ENCODE measurements at places on chromosomes 1 and 21.

GRCh38 chr1:172779491-172779890, 120.6 kb downstream of the FASLG start:
- DNase-seq: no peak

DNA sequence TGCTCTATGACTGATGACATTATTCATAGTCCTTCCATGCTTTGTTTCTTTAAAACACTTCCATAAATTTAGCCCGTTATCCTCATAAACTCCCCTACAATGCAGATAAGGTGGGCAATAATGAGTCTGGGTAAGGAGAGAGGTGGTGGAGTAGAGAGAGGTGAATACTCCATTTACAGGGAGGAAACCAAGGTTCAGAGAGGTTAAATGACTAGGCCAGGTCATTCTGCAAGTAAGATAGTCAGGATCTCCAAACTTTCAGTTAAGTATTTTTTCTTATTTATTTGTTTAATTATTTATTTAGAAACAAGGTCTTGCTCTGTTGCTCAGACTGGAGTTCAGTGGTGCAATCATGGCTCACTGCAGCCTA, 26.1 kb downstream of the PAFAH2 start:
- no peak for DNase-seq

GRCh38 chr21:44846485-44847260, 26.8 kb downstream of the PTTG1IP start:
- DNase-seq: peak; percentile 70

DNA sequence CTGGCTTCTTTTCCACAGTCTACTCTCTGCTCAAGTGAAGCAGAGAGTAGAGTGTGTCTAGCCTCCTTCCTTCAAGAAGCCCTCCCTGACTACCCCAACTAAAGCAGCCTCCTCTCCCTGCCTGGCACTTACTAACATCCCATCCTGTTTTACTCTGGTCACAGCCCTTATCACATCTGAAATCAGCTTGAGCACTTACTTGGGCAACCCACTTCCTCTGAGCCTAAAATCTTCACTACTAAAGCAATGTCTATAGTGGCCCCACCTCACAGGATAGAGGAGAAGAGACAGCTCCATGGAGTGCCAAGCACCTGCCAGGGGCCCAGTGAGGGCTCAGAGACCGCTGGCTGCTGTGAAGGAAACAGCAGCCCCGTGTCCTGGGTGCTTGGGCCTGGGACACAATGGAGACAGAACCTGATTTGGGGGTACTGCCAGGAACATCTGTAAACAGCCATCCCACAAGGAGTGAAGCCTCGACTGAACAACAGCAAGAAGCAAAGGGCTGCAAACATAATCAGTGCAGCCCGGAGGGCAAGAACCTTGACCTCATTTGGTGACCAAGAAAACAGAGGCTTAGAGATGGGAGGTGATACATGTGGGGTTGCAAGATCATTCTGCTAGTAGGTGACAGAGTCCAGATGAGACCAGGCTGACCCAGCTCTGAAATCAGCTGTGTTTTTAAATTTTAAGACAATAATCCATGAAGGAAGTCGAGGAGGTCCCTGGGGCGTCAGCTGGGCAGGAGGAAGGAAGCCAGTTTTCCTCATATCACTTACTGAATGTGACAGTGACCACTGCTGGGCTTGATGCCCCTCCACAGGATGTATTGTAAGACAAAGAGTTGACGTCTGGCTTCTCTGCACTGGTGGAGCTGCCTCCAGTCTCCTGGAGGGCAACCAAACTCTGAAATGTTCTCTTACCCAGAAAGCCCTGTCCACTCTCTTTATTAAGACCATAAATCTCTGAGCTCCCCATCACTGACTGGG, 710.6 kb downstream of the MATN1 start:
- no peak for DNase-seq

GRCh38 chr1:215018555-215018954, 64.0 kb upstream of the KCNK2 start:
- no peak for DNase-seq
